Activated CD4-positive, CD25-positive, alpha-beta regulatory T cell (primary cell): ENCODE measurements at places on chromosomes 11 and 22.

- no peak for DNase-seq
Measured at GRCh38 chr22:27336151-27337090, 465.1 kb downstream of the MN1 start.

DNA sequence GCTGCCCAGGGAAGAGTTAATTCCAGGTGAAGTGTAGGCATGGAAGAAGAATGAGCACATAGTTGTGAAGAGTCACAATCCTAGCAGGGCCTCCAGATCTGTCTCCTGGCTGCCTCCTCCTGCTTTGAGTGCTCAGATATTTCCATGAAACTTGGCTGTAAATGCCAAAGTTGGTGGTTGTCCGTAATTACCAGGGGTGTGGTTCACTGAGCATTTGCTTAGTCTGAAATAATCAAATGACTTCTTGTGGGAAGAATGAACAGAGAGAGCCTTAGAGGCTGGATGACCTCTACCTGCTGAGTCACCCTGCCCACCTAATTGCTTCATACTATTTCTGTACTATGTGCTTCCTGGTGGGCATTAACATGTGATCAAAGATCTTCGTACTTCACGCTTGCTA is 50.9 kb downstream of the APIP start:
- DNase-seq: no peak

- DNase-seq: no peak
Measured at GRCh38 chr22:22450343-22450839, 58.2 kb downstream of the ZNF280B start.

DNA sequence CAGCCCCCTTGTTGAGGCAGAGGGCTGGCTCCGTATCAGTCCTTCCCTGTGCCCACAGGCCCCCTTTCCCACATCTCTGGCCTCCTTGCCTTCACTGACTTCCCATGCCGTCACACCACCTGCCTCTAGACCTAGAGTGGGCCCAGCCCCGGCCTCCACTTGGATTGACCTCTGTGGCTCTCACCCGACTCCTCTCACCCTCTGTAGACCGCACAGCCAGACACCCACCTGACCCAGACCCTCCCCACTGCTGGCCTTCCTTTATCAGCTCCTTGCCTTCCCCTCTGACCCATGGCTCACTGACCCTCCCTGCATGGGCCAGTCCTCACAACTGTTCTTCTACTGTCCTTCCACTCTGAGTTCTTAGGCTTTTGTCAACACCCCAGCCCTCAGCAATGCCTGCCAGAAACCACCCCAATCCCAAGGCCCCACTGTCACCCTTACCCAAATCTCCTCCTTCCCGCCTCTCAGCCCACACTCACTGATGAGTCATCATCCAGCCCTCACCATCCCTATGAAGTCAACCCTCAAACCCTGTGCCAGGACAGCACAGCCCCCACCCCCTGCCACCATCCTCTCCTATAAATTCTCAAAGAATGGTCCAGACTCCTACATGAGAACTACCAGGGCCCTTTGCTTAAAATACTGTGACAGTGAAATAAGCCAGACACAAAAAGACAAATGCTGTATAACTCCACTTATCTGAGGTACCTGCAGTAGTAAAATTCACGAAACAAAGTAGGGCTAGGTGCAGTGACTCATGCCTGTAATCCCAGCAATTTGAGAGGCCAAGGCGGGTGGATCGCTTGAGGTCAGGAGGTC is 53.4 kb downstream of the SCGB1A1 start:
- DNase-seq: no peak

DNA sequence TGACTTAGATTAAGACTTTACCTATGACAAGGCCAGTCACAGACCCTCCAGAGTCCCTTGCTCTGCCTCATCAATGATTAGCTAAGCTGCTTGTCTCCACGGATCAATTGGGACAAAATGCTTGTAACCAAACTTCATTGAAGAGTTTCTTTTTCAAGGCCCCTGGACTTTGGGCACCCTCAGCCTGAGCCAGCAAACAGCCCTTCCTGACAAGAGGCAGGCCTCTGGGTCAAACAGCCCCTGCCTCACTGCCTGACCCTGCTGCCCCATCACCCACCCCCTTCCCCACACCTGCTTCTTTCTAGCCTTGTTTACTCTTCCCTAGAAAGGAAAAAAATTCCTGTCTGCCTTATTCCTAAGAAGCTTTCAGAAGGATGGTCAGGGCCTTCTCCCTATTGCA is 26.3 kb upstream of the CDON start:
- DNase-seq: no peak

GRCh38 chr22:35150183-35151107 is 84.5 kb downstream of the ISX start:
- DNase-seq: peak; percentile 40
